NK-92 treated with Interleukin-12 subunit alpha and Interleukin-12 subunit beta, amount 100 ng/mL, for 24 hours (cell line): ENCODE measurements at places on chromosomes 2 and 18.

- DNase-seq = no peak
Measured at GRCh38 chr2:37934591-37935513, 9.8 kb downstream of the RMDN2 start.

- no peak for DNase-seq
Measured at GRCh38 chr18:26225022-26225693, 1.1 kb upstream of the TAF4B start.

GRCh38 chr2:28583899-28584553 is 88.2 kb downstream of the PLB1 start:
- peak; percentile 89 for DNase-seq

DNA sequence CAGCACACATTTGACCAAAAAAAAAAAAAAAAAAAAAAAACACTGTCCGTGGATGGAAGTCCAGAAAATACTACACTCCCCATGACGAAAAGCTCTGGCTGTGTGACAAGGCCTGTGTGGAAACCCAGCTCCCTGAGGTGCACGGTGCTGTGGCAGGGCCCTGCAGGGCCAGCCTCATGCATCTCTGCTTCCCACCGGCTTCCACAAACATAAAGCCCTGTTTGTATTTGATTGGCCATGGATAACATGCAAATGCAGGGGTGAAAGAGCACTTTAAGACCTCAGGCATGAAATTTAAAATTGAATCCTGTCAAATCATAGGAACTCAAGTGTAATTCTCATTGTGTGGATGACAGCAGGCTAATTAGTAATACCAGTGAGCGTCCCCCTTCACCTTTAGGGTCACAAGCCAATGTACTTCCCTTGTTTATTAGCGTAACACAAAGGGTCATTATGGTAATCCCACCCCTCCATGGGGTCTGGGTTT is 757.2 kb downstream of the GALR1 start:
- no peak for DNase-seq

- DNase-seq = no peak
Measured at GRCh38 chr2:215171151-215171550, 32.7 kb upstream of the ABCA12 start.

- DNase-seq = no peak
Measured at GRCh38 chr18:7034924-7035323, 82.7 kb downstream of the LAMA1 start.

- DNase-seq = no peak
Measured at GRCh38 chr2:192148241-192148619, 46.5 kb downstream of the TMEFF2 start.

GRCh38 chr18:10093445-10093844 is 179.6 kb downstream of the VAPA start:
- DNase-seq = no peak
